ENCODE measurements at places on chromosomes 6 and 20. TPM values are rescaled to one million over a fixed set of nuclear protein-coding genes. Genes with fewer than 3 reads are reported as not detected.

Gene OR2B6
- total RNA-seq, result not detected

DNA sequence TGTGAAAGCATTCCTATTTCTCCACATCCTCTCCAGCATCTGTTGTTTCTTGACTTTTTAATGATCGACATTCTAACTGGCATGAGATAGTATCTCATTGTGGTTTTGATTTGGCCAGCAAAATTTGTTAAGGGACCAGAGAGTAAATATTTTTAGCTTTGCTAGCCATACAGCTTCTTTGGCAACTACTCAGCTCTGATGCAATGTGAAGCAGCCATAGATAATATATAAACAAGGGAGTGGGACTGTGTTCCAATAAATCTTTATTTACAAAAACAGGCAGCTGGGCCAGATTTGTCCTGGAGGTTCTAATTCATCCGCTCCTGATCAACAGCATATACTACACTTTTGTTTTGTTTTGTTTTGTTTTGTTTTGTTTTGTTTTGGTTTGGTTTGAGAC is 202.9 kb downstream of the ZNF217 start:
- no peak for DNase-seq

- no peak for DNase-seq
These were observed 31.4 kb downstream of the PRDM1 start for GRCh38 chr6:106117579-106117978.

Gene SALL4
- under 0.01 TPM for total RNA-seq

Gene EPHA7
- not detected for total RNA-seq

DNA sequence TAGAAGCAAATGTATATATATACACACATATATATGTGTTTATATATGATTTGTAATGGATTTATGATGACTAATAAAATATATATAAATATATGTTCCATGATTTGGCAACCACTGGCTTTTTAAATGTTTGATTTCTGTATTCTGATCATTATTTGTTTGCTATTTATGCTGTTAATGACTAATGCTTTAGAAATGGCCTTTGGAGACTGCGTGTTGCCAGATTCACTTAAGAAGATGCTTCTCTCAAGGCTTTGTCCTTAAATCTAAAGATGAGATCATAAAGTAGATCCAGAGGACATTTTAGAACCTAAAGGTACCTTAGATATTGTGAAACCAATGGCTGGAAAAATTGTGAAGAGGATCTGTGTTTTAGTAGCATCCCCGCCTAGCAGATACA is 116.0 kb upstream of the SUPT3H start:
- no peak for DNase-seq

DNA sequence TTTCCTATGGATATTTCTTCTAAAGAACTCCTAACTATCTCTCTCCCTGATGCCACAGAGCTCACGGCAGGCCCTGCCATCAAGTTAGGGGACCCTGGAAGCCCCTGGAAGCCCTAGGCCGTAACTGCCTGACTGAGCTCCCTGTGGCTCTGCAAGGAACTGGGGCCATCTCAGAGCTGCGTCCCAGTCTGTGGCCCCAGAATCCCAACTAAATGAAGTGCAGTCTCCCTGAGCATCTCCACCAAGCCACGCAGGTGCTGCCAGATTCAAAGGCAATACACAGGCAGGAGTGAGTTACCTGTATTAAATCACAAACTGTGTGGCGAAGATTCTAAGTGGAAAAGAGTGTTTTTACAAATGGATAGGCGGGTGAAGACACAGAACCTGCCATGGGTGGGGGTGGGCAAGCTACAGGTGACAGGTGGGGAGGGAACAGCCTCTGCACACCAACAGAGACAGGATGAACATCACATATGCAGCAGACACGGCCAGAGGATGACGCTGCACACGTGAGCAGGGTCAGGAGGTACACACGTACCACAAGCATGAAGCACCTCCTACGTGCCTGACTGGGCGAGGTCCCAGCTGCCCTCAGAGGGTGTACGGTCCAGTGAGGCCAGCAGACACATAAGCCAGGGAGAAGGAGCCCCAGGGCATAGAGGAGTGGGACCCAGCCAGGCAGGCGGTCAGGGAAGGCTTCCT is 358.5 kb downstream of the ZFAND3 start:
- no peak for DNase-seq

- DNase-seq, result no peak
These were observed 57.0 kb downstream of the ADNP start for GRCh38 chr20:50874111-50874757.

DNA sequence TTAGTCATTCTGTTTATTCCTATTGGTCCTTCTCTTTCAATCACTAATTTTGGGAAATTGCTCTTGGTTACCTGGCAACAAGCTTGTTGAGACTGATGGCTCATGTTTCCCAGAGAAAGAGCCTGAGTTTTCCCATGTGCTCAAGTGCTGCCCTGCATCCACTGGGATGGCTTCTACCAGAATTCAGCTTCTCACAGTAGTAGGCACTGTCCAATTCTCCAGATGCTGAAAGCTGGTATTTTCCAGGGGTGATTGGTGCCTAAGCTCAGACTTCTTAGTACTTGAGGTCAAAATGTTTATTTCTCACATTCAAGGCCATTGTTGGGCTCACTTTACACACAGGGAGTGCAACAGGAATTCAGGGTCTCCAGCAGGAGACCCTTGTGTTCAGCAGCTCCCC is 29.1 kb upstream of the SLC2A12 start:
- no peak for DNase-seq

Gene C20orf173
- total RNA-seq, result not detected

- DNase-seq, result no peak
These were observed at the start of gene CRIP3 for GRCh38 chr6:43308101-43308989. Gene CRIP3, minus strand, starts transcription at chr6:43308826. Its CDS starts 34 bp downstream, at chr6:43308792.

Gene SNAI1
- 0.86 TPM for total RNA-seq

Gene MUC22
- total RNA-seq, result not detected

DNA sequence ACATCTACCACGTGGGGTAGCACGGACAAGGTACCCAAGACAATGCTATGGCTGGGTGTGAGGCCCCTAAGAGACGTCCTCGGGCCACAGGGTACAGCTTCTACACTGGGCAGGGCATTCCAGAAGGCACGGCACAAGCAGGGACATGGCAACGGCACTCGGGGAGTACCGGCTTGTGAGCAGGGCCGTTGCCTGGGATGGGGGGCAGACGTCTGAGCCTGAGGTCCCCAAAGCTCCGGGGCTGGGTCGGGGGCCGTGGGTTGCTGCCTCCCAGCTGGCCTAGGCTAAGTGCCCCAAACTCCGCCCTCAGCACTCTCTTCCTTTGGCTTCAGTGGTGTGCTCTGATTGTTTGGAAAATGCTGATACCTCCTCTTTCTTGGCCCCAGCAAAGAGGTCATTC is 110.6 kb downstream of the SULF2 start:
- no peak for DNase-seq

- DNase-seq, result no peak
These were observed 481.5 kb downstream of the NKAIN2 start for GRCh38 chr6:124285146-124285545.

Gene ZSCAN12
- total RNA-seq, result 3.6 TPM

DNA sequence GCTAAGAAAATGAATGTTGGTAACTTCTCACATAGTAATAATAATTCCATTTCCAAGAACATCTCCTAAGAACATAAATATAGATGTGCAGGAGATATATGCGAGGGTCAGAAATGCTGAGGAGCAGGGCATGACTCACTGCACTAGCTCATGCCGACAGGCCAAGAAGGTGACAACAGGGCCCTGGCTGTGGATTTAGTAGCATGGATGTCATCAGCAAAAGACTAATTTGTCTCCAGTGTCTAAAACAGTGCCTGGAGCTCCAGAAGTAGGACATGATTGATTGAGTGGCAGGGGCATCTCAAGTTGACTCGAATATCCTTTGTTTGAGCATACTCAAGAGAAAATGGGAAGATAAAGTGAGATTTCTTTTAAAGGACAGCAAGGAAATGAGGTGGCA is 207.0 kb upstream of the FOXA2 start:
- no peak for DNase-seq

DNA sequence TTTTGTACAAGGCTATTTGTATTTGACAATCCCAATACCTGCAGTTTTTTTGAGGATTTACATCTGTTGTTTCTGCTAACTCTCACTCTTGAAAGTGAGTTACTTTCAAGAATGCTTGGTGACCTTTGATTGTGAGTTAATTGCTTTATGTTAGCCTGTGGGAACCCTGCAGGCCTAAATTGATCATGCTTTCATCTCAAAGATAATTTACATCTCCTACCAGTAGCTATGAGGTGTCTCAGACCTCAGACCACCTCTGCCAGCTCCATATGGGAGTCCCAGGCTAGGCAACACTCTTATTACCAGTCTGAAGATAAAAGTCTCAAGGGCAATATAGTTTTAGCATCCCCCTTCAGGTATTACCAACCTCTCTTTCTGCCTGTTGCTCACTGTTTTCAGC is 116.4 kb upstream of the THEMIS start:
- DNase-seq, result no peak

DNA sequence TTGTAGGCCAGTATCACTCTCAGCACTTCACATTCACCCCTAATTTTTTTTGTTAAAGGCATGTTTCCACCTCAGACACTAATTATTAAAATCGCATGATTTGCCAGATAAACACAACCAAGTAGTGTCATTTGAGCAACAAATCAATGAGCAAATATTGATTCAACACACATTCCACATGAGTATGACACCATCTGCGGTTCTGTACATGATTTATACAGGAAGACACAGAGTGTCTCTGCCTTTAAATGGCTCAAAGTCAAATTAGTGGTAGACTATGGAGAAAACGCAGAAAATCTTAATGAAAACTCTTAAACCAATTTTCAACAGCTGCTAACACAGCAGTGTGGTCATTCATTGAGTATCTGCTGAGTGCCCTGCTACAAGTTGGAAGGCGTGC is 300.2 kb downstream of the SOX4 start:
- no peak for DNase-seq

DNA sequence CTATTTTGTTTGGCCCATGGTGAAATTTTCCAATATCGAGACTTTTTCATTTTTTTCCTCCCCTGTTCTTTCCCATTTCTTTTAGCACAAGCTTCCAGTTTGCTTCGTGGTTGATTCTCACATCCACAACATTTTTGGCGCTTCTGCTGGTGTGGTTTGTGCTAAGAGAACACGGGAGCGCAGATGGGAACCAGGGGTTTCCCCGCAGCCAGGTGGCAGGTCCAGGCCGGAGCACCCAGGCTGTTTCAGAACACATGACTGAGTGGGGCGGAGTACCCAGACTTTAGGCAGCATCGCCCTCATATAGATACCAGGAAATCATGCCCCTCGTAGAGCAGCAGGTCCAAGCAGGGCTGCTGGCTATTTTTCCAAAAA is 58.0 kb downstream of the SYTL3 start:
- DNase-seq, result no peak

DNA sequence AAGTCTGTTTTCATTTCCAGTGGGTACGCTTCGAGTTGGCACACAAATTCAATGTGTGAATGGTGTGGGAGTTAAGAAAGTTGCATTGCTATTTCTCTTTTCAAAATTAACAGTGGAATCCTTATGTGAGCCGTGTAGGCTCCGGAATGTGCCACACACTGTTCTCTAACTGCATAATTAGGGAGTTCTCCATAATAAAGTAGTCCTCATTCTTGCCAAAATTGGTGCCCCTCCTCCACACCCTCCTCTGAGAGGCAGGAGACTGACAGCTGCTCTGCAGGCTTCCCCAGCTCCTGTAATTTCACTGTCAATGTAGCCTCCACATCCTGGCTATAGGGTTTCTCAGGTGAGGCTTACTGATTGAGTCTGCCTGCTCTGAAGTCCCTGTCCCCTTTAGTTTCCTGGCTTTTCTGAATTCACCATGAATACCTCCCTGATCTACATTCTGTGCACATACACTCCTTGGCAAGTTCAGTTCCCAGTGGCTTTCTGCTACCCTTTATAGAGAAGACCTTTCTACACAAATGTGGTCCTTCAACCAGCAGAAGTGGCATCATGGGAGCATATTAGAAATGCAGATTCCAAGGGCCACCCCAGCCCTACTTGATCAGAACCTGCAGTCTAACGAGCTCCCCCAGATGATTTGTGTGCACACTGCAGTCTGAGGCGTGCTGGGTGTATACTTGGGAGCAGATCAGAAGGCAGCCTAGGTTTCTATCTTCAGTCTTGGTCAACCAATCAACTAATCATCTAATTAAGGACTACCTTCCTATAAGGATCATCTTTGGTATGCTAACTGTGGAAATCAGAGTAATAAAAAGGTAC is 19.9 kb upstream of the CCN6 start:
- DNase-seq, result no peak

- no peak for DNase-seq
These were observed 552.3 kb upstream of the FLRT3 start for GRCh38 chr20:14889496-14890255.

Gene RALGAPB
- 27.1 TPM for total RNA-seq

DNA sequence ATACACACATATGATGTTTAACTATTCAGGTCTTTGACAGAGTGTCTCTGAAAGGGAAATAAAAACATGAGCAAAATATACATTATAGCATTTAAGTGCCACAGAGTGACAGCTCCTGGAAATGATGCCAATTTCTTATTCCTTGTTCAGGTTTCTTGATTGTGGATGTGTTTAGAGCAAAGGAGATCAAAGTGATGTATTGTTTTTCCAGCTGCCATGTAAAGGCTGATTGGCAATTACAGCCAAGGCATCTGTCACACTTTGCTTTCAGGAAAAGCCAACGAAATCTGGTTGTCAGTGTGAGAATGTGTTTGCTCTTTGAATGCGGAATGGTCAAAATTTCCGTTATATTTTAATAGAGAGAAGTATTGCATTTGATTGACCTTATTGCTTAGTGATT is 347.8 kb upstream of the FLRT3 start:
- DNase-seq, result no peak

- DNase-seq, result no peak
These were observed 127.9 kb upstream of the ADGRF1 start for GRCh38 chr6:47169785-47170616.

Gene OPRL1
- 2.0 TPM for total RNA-seq

Gene TTBK1
- 0.07 TPM for total RNA-seq

- no peak for DNase-seq
These were observed 24.7 kb upstream of the HINT3 start for GRCh38 chr6:125931733-125932450.

- DNase-seq, result no peak
These were observed 116.7 kb downstream of the CD164 start for GRCh38 chr6:109265530-109265929.

DNA sequence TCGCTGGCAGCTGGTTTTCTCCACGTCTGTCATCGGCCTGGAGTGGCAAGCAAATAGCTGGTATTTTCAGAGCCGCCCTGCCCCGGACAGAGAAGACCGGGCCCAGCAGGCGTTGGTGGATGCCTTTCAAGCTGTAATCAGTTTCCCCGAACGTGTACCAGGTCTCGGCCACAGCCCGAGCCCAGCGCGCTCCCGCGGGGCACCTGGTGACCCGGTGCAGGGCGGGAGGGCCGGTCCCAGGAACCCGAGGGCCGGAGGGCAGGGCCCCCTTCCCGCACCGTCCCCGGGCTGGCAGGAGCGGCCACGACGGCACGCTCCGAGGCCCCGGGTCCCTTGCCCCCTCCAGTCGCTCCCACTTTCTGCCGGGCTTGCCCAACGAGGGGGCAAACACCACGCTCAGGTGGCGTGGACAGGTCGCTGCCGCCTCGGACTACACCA is 348 bp upstream of the PYGB start:
- DNase-seq, result no peak

GRCh38 chr20:60219984-60220562 is 261.9 kb downstream of the CDH26 start:
- DNase-seq, result no peak
